ENCODE measurements at places on chromosomes 5 and 9.

- no peak for DNase-seq
These were observed 1.9 kb upstream of the HINT2 start for GRCh38 chr9:35816708-35817107.

- peak; percentile 58 for DNase-seq
These were observed 94.1 kb downstream of the KCNIP1 start for GRCh38 chr5:170597872-170598271.

DNA sequence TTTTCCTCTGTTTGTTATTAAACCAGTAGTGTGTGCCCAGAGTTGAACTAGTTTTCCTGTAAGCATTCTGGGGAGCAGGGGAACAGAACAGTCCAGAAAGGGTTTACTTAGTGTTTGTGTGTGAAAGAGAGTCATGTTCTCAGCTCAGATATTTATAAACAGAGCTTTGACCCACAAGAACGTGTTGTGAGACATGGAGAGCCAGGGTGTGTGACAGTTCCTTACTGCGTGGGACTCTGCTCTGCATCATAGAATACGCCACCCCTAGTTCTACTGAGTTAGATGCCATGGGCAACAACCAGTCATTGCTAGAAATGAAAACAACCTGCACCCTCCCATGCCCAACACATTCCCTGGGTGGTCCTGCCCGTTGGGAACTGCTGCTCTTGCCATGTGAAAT is 330.7 kb downstream of the NDUFS4 start:
- DNase-seq = no peak

GRCh38 chr5:33675958-33676464 is 215.8 kb downstream of the ADAMTS12 start:
- DNase-seq = no peak

- no peak for DNase-seq
These were observed 118.4 kb downstream of the OXCT1 start for GRCh38 chr5:41751867-41752266.

GRCh38 chr5:133996683-133997252 is 8.0 kb downstream of the VDAC1 start:
- no peak for DNase-seq

GRCh38 chr5:118596255-118596654 is 392.1 kb downstream of the DTWD2 start:
- DNase-seq = no peak

GRCh38 chr9:68970151-68970550 is 43.8 kb downstream of the PRKACG start:
- no peak for DNase-seq

DNA sequence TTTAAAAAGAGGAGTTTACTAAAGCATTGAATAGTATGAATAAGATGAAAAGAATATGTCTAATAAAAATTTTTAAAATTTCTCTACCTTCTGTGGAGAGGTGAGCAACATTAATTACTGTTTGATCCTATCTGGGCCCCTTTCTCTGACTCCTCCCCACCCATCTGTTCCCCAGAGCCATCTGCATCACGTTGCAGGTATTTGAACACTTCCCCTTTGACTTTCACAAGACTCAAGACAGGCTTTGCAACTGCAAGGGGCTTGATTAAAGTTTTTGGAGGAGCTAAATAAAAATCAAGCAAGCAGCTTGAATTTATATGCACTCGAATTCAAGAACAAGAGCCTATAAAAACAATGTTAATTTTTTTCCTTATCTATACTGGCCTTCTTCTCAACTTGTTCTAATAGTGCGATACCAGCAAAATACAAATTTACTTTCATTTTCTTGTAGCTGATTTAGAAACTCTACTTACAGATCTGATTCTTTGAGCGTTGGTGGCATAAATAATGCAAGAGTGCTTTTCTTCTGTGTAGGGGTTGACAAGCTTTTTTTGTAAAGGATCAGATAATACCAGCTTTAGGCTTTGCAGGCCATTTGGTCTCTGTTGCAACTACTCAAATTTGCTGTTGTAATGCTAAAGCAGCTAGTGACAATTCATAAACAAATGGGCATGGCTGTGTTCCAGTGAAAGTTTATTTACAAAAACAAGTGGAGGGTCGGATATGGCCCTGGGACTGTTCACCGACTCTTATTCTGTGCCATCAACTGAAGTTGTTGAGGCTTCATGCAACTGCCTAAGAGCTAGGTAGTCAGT is 21.2 kb downstream of the TXNDC8 start:
- no peak for DNase-seq

GRCh38 chr5:148790545-148791333 is 35.7 kb upstream of the ADRB2 start:
- DNase-seq = no peak

- DNase-seq = no peak
These were observed 89.5 kb downstream of the MPDZ start for GRCh38 chr9:13190040-13190439.

DNA sequence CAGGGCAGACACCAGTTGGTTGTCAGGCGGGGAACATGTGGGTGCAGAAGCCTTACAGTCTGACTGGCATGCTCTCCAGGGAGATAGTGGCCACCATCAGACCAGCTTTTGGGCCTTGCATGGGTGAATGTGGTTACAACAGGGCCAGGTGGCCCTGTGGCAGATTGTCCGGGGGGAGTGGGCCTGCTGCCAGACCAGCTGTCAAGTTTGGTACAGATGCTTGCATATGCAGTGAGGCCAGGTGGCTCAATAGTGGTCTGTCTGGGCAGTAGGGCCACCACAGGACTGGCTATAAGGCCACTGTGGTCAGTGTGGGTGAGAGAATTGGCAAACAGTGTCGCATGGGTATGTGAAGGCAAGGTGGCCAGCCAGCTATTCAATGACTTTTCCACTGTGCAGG is 148.7 kb downstream of the FAM174A start:
- DNase-seq = no peak

- DNase-seq = peak; percentile 97
These were observed 188.8 kb downstream of the CSNK1G3 start for GRCh38 chr5:123700624-123701287.

GRCh38 chr9:134344068-134344799 is 18.0 kb downstream of the RXRA start:
- no peak for DNase-seq

DNA sequence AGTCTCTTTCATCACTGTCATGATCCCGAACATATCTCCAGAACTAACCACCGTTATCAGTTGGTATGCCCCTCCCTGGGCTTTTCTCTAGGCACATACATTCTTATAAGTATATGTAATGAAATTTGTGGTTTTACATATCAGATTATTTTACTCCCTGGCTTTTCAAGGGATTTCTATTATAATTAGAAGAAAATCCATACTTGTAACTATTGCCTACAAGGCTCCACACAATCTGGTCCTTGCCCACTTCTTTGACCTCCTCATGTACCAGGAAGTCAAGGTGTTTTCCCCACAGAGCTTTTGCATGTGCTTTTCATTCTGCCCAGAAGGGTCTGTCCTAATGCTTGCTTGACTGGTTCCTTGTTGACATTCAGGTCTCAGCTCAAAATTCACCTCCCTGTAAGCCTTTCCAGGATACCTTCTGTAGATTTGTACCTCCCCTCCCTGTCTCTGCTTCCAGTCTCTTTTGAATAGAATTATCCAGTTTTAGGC is 33.6 kb upstream of the HSD17B4 start:
- DNase-seq = no peak

DNA sequence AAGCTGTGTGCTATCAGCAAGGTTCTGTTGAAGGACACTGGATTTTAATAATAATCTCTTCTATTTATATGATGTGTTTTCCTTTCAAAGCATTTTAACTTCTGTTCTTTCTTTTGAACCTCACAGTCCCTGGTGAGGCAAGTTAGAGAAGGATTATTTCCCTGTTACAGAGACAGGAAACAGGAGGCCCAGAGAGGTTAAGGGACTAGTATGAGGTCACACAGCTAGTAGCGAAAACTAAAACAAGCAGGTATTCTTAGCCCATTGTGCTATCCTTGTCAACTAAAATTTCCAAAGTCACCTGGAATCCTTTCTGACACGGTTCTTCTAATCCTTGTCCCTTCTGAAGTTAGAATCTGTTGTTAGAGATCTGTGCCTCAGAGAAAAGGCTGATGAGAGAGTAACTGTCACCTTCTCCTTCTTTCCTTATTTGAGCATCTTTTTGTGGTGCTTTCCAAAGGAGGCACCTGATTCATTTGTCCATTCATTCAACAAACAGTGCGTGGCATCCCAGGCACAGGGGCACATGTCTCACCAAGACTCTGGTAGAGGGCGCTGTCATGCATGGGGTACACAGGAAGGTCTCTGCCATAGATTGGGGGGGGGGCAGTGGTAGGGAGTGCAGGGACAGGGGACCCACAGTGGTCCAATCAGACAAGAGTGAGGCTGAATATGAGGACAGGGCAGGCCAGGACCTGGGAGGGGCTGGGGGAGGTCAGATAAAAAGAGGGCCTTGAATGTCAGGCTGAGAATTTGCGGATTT is 61.5 kb downstream of the CRB2 start:
- DNase-seq = no peak

DNA sequence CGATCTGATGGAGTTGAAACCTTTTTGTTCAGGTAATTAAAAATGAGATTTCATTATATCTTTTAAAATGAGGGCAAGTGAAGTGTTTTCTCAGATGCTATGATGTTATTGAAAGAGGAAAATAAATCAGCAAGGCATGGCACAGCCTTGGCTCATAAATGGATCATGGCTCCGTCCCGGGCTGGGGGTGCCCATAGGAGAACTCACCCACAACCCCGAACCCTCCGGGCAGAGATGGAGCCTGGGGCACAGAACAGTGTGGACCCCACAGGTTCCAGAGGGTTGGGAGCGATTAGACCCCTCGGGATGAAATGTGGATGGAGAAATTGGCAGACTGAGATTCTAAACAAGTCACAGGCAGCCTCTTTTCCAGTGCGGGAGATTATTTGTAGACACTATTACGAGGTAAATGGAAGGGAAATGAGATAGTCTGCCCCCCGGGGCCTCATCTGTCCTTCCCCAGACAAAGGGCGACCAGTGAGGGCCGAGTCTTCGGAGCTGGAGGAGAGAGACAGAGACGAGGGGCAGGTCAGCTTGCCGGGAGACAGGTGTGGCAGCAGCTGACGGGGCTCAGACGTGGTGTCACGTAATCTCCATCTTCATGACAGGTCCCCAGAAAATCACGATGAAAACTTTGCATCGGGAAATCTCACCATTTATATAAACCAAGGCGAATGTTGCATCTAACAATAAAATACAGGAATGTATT is 33.7 kb downstream of the NDUFS6 start:
- no peak for DNase-seq

All from GM23248 (cell line).